ENCODE measurements at places on chromosomes 2 and 18.

DNA sequence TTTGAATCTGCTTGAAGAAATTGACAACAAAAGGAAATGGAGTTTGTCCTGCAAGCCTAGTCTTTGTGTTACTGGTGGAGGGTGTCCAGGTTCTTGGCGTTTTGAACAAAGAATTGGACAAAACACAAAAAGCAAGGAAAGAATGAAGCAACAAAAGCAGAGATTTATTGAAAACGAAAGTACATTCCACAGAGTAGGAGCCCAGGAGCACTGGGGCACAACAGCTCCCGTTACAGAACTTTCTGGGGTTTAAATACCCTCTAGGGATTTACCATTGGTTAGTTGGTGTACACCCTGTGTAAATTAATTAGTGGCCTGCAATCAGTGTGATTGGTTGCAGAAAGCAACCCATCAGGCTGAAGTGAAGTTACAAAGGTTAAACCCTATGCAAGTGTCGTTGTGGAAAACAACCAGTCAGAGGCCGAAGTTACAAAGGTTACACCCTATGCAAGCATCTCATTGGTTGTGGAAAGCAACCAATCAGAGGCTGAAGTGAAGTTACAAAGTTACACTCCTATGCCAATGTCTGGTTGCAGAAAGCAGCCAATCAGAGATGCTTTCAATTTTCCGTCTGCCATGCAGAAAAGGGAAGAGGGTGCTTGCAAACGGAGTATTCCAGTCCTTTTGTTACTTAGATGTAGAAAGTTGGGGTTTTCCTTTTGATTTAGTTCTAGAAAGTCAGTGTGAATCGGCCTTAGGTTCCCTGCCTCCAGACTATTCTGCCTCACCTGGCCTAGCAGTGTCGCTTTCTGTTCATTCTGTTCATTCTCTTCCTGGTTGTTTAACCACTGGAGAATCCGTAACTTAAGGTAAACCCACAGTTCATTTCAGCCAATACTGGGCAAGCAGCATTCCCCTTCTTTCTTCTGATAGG is 47.6 kb upstream of the PTH2R start:
- DNase-seq: peak; percentile 3

DNA sequence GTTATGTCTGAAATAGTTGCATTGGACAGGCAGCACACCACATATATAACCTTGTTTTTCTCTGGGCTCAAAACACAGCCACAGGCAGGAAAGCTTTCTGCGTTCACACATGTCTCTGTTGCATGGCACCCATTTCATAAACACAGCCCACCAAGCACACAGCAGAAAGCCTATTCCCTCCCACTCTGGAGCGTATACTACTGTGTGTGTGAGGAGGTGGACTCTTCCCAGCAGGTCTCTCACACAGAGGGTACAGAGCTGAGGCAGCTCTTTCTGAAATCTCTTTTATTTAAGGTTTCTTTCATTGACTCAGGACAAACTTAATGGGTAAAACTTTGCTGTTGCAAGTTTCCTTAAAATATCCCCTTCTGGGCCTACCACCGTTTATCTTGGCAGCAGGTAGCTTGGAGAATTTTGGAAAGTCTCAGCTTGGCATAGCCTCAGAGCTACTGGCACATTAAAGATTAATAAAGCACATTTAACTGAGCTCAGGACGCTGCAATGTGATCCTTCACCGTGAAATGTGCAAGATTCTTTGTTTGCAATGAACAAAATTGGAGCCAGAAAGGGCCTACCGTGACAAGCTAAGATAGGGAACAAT is 105.1 kb upstream of the NCKAP5 start:
- DNase-seq: no peak

DNA sequence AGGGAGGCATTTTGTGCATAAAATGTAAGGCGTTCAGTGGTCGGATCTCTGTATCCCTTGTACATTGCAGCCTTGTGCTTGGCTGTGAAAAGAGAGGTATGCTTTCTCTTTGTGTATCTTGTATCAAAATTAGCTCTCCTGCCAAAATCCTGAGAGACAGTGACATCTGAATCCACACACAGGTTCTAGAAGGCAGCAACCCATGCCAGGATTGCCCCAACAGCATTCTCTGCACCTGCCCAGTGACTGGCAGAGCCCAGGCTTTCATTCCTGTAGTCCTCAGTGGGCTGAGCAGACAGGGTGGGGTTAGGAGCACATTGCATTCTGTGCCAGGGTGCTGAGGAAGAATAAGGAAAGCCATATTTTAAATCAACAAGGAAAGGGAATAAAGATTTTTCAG is 740.3 kb upstream of the RAB6C start:
- no peak for DNase-seq

DNA sequence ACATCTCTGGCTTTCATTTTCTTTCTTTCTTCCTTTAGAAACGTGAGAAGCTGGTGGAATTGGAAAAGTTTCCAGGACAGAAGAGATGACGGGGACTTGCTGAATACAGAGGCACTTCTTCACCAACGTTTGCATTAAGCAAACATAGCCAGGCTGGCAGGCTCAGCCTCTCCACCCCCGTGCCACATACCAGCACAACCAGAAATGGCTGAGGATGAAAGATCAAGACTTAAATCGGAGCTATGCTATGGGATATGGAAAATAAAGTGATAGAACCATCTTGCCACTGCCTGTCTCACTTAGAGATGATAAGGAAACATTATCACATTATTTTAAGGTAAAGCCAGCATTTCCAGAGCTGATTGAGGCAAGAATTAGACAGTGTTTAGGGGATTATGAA is 483.3 kb downstream of the BCL11A start:
- no peak for DNase-seq

- DNase-seq: no peak
These were observed 61.3 kb downstream of the CYBRD1 start for GRCh38 chr2:171583566-171583965.

GRCh38 chr2:96841701-96842495 is 1.9 kb downstream of the ANKRD23 start:
- no peak for DNase-seq

GRCh38 chr2:194870974-194871535 is 786.0 kb upstream of the SLC39A10 start:
- no peak for DNase-seq

DNA sequence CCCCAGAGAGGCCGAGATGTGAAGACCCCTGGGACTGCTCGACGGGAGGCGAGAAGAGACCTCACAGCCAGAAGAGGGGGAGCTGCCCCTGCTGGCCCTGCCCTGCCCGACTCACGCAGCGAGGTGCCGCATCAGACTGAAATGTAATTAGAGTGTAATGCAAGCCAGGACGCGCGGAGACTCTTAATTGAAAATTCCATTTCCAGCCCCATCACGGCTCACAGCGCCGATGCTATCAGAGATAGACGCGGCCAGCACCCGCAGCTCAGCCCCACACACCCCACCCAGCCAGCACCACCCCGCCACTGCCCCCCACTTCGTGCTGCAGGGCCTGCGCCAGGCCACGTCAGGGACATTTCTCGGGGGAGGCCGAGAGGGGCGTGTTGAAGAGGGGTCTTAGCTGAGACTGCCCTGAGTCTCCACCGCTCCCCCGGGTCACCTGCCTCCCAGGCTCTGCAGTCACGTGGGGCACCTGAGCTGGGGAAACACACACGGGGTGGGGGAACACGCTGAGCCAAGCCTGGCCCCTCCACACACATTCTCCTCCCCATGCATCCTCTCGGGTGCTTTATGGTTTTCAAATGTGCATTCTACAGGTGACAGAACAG is 78.1 kb downstream of the TEX51 start:
- DNase-seq: no peak

DNA sequence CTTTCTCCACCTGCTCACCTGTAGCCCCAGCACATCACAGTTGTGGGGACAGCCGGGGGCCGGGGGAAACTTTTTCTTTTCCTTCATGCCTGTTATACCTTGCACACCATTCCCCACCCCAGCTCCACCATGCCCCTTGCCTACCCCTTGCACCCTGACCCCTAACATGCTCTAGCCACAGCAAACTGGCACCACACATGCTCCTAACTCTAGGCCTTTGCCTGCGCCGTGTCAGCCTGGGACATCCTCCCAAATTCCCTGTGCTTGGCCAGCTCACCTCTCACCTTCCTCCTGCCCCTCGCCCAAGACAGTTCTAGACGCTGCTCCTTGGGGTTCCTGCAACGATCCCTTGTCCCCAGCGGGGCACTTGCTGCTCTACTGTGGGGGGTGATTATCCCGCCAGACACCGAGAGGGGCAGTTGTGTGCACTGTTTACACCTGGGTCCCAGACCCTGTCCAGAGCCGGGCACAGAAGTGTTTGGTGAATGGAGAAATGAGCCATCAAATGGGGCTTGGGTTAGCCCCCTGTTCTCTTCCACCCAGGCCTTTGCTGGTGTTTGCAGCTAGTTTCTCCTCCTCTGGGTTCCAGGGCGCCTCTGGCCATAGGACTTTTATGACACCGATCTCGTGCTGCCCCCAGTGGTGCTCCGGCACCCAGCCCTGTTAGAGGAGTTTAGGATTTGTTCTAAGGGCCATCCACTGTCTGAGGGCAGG is 129.8 kb downstream of the CTIF start:
- no peak for DNase-seq
